HuH-7 (cell line): ENCODE measurements at places on chromosomes 12 and 14.

- no peak for DNase-seq
Measured at GRCh38 chr12:110005319-110005973, 6.2 kb downstream of the ANKRD13A start.

DNA sequence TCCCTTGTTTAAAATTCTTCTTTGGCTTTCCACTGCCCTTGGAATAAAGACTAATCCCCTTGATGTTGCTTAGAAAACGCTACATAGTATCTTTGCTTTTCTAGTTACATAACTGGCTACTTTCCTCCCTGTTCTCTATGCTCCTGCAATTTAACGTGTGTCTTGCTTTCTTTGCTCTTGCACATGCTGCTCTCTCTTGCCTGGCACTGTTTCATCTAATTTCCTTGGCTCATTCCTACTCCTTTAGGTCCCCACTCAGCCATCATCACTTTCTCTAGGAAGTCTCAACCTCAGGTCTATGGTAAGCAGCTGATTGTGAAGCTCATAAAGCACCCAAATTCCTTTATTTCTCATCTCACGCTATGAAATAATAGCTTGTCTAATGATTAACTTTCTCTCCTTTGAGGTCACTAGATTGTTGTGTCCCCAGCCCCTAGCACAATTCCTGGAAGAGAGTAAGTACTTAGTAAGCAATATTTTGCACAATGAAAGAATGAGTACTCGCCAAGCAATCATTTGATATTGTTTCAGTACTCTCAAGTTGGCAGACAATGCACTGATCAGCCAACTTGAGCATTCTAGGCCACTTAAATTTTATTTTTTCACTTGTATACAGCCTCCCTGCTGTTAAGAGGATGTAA lies 3.3 kb downstream of the ALDH6A1 start:
- DNase-seq = no peak

- DNase-seq = no peak
Measured at GRCh38 chr14:25552826-25553225, 502.9 kb upstream of the STXBP6 start.

- DNase-seq = no peak
Measured at GRCh38 chr12:54865683-54866324, 11.5 kb downstream of the MUCL1 start.

DNA sequence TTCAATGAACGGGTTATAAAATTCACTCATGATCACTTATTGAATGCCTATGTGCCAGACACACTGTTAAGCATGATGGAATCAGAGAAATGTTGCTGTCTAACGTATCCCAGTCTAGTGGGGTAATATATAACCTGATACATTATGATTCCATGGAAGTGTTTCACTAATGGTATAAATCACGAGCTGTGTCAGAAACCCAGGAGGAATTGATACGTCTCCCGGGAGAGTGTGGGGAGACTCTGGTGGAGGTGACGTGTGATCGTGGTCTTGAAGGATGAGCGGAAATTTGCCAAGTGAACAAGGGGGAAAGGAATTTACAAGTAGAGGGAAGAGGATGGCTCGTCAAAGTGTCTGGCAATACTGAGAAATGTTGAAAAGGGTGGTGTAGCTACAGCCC lies 26.5 kb downstream of the MANSC1 start:
- DNase-seq = no peak

DNA sequence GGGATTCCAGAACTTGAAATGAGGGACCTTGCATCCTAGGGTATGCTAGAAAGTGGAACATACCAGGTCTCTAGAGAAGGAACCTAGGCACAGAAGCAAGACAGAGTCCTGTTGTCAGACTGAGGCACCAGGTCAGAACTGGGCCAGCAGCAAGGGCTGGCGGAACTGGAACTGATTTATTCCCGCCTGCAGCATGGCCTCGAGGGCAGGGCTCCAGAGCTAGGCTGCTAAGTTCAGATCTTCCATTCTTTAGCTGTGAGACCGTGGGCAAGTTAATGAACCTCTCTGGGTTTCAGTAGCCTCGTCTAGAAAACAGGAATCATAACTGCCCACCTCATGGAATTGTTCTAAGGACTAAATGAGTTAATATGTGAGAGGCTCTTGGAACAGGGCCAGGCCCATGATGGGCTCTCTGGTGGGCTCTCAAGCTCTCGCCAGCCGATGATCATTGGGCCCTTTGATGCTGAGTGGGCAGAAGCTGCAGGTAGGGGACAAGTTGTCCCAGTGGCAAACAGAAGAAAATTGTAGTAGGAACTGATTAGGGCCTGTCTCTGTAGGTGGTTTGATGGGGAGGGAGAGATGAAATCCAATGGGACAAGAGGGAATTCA lies 199.8 kb downstream of the ZFP36L1 start:
- no peak for DNase-seq

DNA sequence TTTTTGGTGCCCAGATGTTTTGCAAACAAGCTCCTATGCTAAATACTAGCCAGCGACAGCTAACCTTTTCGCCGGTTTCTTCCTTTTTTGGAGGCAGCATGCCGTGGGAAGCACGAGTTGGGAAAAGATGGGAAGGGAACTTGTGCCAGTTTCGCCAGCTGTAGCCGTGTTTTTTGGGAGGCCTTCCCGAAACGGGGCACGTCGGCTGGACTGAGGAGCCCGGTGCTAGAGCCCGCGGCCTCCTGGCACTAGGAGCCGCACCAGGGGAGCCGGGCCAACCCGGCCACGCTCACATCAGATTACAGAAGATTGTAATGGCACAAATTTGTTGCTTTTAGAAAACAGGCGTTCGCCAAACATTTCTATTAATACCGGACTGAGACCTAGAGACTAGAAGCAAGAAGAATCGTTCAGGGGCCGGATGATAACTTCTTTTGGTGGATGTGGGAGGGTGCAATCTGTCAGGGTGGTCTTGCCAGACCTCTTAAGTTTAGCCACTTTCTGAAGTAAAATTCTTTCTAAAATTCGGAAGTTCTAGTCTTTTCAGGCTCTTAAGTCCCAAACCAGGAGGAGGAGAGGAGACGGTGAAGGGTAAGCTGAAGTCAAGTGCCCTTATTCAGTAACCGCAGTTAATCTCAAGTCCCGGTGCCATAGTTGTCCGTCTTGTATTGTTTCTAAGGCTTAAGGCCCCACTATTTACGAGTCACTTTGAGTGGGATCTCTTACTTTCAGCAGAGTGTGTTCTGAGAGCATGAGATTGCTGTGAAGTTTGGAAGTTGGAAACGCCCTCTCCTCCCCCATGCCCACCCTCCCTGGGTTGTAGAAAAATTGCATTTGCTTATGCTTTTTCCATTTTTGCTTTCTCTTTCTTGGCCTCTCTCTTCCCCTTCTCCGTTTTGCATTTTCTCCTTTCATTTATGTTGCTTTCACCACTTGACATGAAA lies 1.3 kb downstream of the RASSF3 start:
- no peak for DNase-seq

GRCh38 chr14:64952598-64953309 lies 10.2 kb upstream of the GPX2 start:
- DNase-seq = no peak

DNA sequence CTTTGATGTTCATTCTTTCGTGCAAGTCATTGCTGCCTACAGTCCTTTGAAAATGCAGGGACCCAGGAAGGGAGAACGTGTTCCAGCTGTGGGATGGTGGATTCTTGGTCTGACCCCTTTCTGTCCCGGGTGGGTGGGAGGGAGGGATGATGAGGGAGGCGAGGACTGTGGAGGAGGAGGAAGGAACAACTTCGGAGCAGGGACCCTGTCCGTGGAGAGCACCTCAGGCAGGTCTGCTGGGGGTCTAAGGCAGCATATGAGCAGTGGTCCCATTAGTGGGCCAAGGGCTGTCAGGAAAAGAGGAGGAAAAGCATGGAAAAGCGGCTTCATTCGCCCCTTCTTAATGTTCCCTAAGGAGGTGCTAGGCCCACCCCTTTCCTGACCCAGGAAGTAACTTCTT lies 36.0 kb downstream of the CACNA2D4 start:
- no peak for DNase-seq

- no peak for DNase-seq
Measured at GRCh38 chr14:51674294-51675002, 22.7 kb downstream of the FRMD6 start.

DNA sequence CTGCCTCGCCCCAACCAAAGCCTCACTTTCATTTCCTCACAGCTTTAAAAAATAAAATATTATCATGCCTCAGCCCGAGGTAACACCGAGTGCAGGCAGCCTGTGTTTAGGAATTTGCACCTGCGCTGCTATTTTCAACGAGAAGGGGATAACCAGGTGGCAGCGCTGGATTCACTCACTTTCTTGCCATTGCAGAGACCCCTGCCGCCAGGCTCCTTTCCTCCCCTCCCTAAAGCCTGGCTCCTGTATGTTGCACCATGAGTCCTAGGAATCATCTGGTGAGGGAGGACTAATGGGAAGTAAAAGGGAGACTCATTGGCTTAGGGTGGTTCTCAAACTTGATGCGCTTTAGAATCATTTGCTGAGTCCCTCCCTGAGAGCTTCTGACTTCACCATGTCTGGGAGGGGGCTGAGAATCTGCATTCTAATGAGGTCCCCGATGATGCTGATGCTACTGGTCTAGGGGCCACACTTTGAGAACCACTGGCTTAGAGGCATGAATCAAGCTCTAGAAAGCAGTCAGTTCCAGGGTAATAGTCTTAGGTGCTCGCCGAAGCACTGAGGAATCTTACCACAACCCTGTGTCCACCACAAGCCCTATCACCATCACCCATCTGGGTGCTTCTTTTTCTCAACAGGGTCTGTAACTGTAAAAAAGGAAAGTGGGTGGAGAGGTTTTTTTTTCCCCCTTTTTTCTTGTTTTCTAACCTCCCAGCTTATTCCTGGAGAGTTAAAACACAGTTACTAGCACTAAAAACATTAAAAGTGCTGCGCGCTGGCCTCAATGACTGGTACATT lies 83.8 kb downstream of the SLC38A1 start:
- no peak for DNase-seq

- no peak for DNase-seq
Measured at GRCh38 chr12:105659355-105660075, 329.0 kb downstream of the C12orf75 start.

DNA sequence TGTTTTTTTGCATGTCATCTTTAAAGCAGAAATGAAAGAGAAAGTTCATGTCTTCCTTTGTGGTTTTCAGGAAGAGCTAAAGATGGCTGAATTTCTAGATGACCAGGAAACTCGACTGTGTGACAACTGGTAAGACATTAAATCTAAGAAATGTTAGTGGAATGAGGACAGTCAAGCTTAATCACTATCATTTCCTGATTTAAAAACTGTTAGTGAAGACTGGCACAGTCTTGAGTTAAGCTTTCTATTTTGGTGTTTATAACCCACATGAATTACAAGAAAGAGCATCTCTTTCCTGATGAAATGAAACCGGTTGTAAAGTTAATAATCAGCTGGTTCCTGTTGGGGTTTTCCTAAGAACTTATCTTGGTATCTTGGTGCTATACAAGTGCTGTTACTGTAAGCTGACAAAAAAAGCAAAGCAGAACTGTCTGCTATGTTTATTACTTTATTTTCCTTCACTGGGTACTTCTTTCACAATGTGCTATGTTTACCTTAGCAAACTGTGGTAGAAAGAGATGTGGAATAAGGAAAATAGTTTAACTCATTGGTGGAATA lies 5.2 kb downstream of the TRAFD1 start:
- DNase-seq = no peak

GRCh38 chr12:46470036-46470627 lies 97.6 kb upstream of the SLC38A2 start:
- no peak for DNase-seq

DNA sequence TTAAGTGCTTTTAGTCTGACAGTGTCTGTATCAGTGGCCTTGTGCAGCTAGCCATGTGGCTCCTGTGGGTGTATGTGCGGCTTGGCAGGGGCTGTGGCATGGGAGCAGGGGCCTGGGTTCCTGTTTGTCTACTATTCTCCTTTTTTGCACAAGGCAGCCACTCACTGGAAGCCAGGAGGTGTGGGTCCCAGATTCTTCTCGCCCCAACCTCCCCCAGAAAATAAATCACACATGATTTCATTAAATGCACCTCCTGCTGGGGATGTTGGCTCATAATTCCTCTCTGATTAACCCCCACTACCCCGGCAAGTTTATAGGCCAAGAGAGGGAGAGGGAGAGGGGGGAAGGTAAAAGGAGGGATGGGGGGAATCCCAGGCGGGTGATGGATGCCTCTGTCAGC lies 17.6 kb downstream of the CALCOCO1 start:
- no peak for DNase-seq

GRCh38 chr12:80353254-80353653 lies 90.8 kb upstream of the PTPRQ start:
- DNase-seq = peak; percentile 20

DNA sequence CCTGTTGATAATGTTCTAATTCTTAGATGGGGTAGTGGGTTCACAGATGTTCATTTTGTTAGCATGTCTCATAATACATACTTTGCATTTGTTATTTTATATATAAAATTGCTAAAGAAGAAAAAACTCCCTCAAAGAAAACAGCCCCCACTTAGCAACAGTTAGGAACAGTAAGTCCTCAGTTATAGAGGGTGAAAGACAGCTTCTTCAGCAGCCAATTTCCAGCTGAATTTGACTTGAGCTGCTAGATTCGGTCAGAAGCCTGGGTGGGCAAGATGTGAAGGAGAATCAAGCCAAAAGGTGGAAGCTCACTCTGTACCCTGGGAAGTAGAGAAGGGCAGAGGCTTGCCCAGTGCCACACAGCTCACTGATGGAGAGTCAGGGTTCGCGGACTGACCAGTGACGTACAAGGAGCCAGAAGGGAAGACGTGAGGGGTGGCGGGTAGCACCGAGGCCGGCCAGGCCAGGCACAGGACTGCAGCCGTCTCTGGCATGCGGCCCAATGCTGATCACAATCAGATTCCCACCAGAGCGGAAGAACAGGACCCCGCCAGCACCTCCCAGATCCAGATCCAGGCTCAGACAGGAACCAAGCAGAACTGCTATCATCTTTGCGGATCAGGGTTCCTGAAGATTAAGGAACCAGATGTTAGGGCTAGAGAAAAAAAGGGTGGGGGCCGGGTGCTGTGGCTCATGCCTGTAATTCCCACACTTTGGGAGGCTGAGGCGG lies 30.4 kb upstream of the VWF start:
- DNase-seq = no peak

- DNase-seq = peak; percentile 36
Measured at GRCh38 chr14:94022532-94023411, 3.4 kb upstream of the OTUB2 start.

DNA sequence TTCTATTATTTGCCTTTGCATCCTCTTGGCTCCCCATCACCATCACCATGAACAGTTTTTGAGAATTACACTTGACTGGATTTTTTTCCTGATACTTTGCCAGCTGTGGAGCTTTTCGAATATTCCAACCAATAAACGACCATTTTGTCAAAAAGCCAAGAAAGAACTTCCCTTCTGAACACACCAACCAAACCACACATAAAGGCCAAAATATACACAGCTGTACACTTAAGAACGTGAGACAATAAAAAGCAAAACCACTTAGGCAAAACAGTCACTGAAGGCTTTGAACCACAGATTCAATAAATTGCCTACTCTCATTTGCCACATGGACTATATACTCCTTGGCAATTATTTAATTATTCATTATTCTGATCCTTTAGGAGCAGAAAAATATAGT lies 1.1 kb downstream of the C14orf93 start:
- no peak for DNase-seq

GRCh38 chr12:116474331-116474730 lies 84.8 kb upstream of the MAP1LC3B2 start:
- no peak for DNase-seq

- DNase-seq = no peak
Measured at GRCh38 chr12:124224535-124225110, 70.3 kb upstream of the RFLNA start.
